ENCODE measurements at places on chromosomes 7 and 10.
A peak's percentile ranks its signal among the peaks of the same experiment; 100 is the strongest.

GRCh38 chr10:117980216-117980615, 66.5 kb downstream of the RAB11FIP2 start:
- DNase-seq: no peak

- no peak for DNase-seq
These were observed 16.2 kb downstream of the MKRN1 start for GRCh38 chr7:140463111-140463510.

- no peak for DNase-seq
These were observed 47.6 kb downstream of the PDGFA start for GRCh38 chr7:471866-472639.

DNA sequence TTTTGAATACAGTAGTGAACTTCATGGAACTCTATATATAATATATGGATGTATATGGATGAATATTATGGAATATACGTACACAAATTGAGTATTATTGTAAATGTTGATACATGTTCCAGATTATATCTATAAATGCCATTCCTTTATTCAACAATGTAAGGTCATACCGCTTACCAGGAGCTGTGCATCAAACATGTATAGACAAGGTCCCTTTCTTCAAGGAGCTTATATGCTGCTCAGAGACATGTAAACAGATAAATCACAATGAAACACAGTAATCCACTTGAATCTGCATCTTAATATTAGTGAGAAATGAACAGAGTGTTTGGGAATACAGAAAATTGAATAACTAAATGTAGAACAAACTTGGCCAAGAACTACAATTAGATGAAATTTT, 898 bp upstream of the SEM1 start:
- peak; percentile 7 for DNase-seq

- no peak for DNase-seq
These were observed 58.1 kb downstream of the CCDC186 start for GRCh38 chr10:114115661-114116445.

DNA sequence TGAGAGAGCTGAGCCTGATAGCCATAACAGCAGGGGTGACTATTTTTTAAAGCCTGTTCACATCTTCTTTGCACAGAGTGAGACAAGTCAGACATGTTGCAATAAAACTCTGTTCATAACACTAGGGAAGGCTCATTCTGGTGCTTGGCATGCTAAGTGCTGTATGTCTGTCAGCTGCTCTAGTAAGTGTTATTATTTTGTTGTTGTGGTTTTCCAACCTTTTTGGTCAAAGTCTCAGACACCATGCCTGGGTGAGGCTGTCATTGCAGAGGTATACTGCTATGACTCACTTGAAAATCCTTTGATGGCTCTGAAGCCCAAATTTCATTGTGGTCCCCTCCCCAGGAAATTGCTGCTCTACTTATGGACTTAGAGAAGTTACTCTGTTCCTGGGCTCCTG, 129.7 kb downstream of the ADRA2A start:
- DNase-seq: no peak
